A549 (cell line): ENCODE measurements at places on chromosomes 12 and 14. TPM values are rescaled to one million over a fixed set of nuclear protein-coding genes. Genes with fewer than 3 reads are reported as not detected.

HOXC9 gene
- 5.7 to 6.6 TPM (median 6.2 TPM) in 3 replicates for polyA plus RNA-seq

BCDIN3D gene
- 3.8 to 4.8 TPM (median 4.2 TPM) in 3 replicates for polyA plus RNA-seq

GPR132 gene
- 0.16 to 0.22 TPM (median 0.18 TPM) in 3 replicates for polyA plus RNA-seq

RD3L gene
- polyA plus RNA-seq: not detected in 3 replicates

GLT8D2 gene
- polyA plus RNA-seq: 0.27 to 0.55 TPM (median 0.31 TPM) in 3 replicates

ERH gene
- 538 to 588 TPM (median 562 TPM) in 3 replicates for polyA plus RNA-seq

PLCZ1 gene
- not detected in 3 replicates for polyA plus RNA-seq

ORAI1 gene
- polyA plus RNA-seq: 17.8 to 20.2 TPM (median 18.7 TPM) in 3 replicates

OR2AP1 gene
- polyA plus RNA-seq: not detected in 3 replicates

DLGAP5 gene
- 42.1 to 49.6 TPM (median 46.1 TPM) in 3 replicates for polyA plus RNA-seq

TEDC1 gene
- polyA plus RNA-seq: 35.1 to 39.6 TPM (median 37.5 TPM) in 3 replicates

OVCH1 gene
- polyA plus RNA-seq: not detected in 3 replicates

GON7 gene
- polyA plus RNA-seq: 20.3 to 23.3 TPM (median 22.1 TPM) in 3 replicates

ANO4 gene
- polyA plus RNA-seq: 0.03 TPM in 2 of 3 replicates, not detected in the other

UNG gene
- polyA plus RNA-seq: 75.6 to 79.5 TPM (median 77.6 TPM) in 3 replicates

CERS5 gene
- polyA plus RNA-seq: 16.7 to 18.0 TPM (median 17.1 TPM) in 3 replicates

NAV3 gene
- 8.6 to 12.8 TPM (median 9.9 TPM) in 3 replicates for polyA plus RNA-seq

PLEKHD1 gene
- polyA plus RNA-seq: 0.03 to 0.05 TPM (median 0.04 TPM) in 3 replicates

TPCN1 gene
- 20.5 to 21.9 TPM (median 21.0 TPM) in 3 replicates for polyA plus RNA-seq

KLHDC1 gene
- 0.42 to 1.2 TPM (median 1.1 TPM) in 3 replicates for polyA plus RNA-seq

ACOT4 gene
- polyA plus RNA-seq: 1.6 TPM in 3 replicates

ST8SIA1 gene
- 0.16 to 0.41 TPM (median 0.21 TPM) in 3 replicates for polyA plus RNA-seq

STRN3 gene
- polyA plus RNA-seq: 21.6 to 22.9 TPM (median 22.1 TPM) in 3 replicates

DDX55 gene
- polyA plus RNA-seq: 36.9 to 40.3 TPM (median 37.5 TPM) in 3 replicates

OTUB2 gene
- 2.2 to 2.5 TPM (median 2.4 TPM) in 3 replicates for polyA plus RNA-seq

ARHGAP5 gene
- polyA plus RNA-seq: 32.5 to 33.6 TPM (median 33.0 TPM) in 3 replicates

ZDHHC17 gene
- polyA plus RNA-seq: 28.1 to 30.5 TPM (median 29.4 TPM) in 3 replicates

TMEM119 gene
- not detected in 3 replicates for polyA plus RNA-seq

LRRC10 gene
- not detected in 3 replicates for polyA plus RNA-seq

TFCP2 gene
- polyA plus RNA-seq: 18.7 to 19.4 TPM (median 19.0 TPM) in 3 replicates

OR6C75 gene
- not detected in 3 replicates for polyA plus RNA-seq

SYNDIG1L gene
- not detected in 3 replicates for polyA plus RNA-seq

ZCCHC8 gene
- 20.9 to 23.2 TPM (median 21.1 TPM) in 3 replicates for polyA plus RNA-seq

SMARCC2 gene
- polyA plus RNA-seq: 48.9 to 57.1 TPM (median 51.9 TPM) in 3 replicates

CLMN gene
- 2.9 to 4.3 TPM (median 3.3 TPM) in 3 replicates for polyA plus RNA-seq

PGAM5 gene
- polyA plus RNA-seq: 49.5 to 53.4 TPM (median 51.3 TPM) in 3 replicates

PRIMA1 gene
- 0.16 to 0.20 TPM (median 0.17 TPM) in 3 replicates for polyA plus RNA-seq

INSM2 gene
- not detected in 3 replicates for polyA plus RNA-seq

VRTN gene
- not detected in 3 replicates for polyA plus RNA-seq

RNASE3 gene
- not detected in 3 replicates for polyA plus RNA-seq

PPP1R3E gene
- polyA plus RNA-seq: 5.3 to 7.5 TPM (median 6.8 TPM) in 3 replicates

PLBD1 gene
- polyA plus RNA-seq: 4.0 to 6.0 TPM (median 4.9 TPM) in 3 replicates

SOAT2 gene
- 0.09 to 0.21 TPM (median 0.16 TPM) in 3 replicates for polyA plus RNA-seq

TRPV4 gene
- 0.05 to 0.15 TPM (median 0.09 TPM) in 3 replicates for polyA plus RNA-seq

PRH1 gene
- polyA plus RNA-seq: 6.7 to 7.8 TPM (median 7.8 TPM) in 3 replicates

CMKLR1 gene
- polyA plus RNA-seq: not detected in 3 replicates

TAS2R9 gene
- not detected in 3 replicates for polyA plus RNA-seq

KIF26A gene
- polyA plus RNA-seq: 1.9 to 2.3 TPM (median 2.1 TPM) in 3 replicates

PEX5 gene
- 27.1 to 33.1 TPM (median 31.5 TPM) in 3 replicates for polyA plus RNA-seq

TROAP gene
- polyA plus RNA-seq: 49.3 to 59.3 TPM (median 55.5 TPM) in 3 replicates

LRFN5 gene
- not detected in 3 replicates for polyA plus RNA-seq

ADAM21 gene
- 0.04 to 0.05 TPM (median 0.04 TPM) in 3 replicates for polyA plus RNA-seq

NFE2 gene
- polyA plus RNA-seq: 0.21 to 0.55 TPM (median 0.30 TPM) in 3 replicates
